Stimulated activated CD8-positive, alpha-beta memory T cell treated with anti-CD3 and anti-CD28 coated beads, Interleukin-2, amount 100 ng/mL, for 48 hours (primary cell): ENCODE measurements at places on chromosomes 3 and 15.

- DNase-seq: no peak
Measured at GRCh38 chr3:149575961-149576564, 81.8 kb downstream of the WWTR1 start.

DNA sequence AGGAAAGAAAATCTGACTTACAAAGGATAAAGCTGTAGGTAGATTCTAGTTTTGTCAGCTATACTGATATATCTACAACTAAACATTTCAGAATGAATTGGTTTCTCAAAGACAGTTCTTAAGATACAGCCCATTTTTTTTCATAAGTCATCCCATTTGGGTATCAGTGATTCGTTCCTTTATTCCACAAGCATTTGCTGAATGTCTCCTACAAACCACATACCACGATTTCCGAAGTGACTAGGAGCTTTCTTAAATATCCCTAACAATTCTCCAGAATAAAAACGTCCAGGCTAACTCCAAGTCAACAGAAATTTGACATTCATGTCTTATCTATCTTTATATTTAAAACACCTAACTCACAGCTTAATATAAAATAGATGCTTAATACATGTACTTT is 59.8 kb downstream of the TP53BP1 start:
- no peak for DNase-seq

- DNase-seq: no peak
Measured at GRCh38 chr15:88454236-88454635, 13.0 kb downstream of the MRPL46 start.

DNA sequence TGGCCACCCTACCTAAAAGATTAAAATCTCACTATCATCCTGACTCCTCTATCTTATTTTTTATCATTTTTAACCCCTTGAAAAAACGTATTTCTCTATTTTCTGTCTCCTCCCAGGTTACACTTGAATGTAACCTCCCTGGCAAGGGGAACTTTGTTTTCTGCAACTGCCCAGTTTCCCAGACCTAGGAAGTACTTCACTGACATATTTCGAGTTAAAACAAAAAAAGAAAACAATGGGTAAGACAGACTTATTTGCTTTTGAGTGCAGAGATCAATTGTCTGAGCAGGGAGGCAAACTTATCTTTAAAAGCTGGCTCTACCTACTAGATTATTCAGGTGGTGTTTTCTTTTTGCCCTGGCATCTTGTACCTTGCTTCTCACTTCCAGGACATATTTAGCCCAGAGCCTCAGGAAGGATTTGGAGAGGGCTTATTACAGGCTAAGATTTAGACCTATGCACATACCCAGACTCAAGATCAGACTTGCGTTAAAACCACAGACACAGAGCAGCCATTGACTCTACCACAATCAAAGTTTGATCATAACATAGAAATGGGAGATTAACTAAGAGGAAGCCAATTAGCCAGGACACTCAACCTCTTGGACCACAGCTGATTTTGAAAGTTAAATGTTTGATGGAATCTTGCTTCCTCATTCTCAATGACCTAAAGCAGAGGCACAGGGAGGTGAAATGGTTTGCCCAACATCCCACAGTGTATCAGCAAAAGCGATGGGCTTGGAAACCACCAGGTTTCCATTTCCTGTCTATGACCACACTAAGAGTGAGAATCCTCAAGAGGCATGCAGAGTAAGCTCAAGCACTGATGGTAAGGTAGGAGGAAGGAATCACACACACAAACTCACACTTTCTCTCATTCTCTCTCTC is 169.5 kb upstream of the THBS1 start:
- DNase-seq: no peak

- no peak for DNase-seq
Measured at GRCh38 chr3:27675287-27675686, 46.8 kb downstream of the EOMES start.
